Stimulated activated CD4-positive, alpha-beta T cell treated with anti-CD3 and anti-CD28 coated beads, Interleukin-2, amount 100 ng/mL, for 24 hours (primary cell): ENCODE measurements at places on chromosomes 5 and 9.

DNA sequence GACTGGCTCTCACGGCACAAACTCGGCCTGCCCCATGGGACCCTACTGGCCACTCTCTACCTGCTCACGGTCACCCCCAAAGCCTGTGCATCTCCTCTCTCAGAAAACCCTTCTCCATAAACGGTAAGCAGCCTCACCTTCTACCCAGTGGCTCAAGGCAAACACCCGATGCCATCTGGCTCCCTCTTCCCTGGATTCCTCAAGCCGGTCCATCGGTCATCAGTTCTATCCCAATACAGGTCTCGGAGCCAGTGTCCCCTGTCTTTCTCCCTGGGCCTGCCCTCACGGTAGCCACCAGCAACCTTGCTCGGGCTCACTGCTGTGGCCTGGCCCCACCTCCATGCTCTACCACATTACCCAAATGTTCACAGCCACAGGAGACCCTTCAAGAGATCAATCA, 134.1 kb downstream of the ROR2 start:
- DNase-seq, result no peak

DNA sequence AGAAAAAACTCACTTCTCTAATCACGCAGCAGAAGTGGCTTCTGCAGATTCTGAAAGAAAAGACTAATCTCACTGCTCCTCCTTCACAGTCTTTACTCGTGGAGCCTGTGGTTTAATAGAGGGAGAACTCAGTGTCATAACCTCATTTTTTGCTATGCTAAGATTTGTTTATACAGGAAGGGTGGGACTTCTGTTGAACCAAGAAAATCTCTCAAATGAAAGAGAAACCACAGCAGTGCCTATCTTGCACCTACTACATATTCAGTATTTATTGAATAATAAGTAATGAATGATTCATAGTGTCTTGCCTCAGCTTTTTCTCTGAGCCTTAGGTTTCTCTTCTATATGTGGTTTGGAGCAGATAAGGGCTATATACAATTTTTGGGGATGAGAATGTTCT, 136.1 kb upstream of the DMAC1 start:
- DNase-seq, result no peak

GRCh38 chr5:125450771-125451170, 704.3 kb upstream of the ZNF608 start:
- DNase-seq, result no peak

DNA sequence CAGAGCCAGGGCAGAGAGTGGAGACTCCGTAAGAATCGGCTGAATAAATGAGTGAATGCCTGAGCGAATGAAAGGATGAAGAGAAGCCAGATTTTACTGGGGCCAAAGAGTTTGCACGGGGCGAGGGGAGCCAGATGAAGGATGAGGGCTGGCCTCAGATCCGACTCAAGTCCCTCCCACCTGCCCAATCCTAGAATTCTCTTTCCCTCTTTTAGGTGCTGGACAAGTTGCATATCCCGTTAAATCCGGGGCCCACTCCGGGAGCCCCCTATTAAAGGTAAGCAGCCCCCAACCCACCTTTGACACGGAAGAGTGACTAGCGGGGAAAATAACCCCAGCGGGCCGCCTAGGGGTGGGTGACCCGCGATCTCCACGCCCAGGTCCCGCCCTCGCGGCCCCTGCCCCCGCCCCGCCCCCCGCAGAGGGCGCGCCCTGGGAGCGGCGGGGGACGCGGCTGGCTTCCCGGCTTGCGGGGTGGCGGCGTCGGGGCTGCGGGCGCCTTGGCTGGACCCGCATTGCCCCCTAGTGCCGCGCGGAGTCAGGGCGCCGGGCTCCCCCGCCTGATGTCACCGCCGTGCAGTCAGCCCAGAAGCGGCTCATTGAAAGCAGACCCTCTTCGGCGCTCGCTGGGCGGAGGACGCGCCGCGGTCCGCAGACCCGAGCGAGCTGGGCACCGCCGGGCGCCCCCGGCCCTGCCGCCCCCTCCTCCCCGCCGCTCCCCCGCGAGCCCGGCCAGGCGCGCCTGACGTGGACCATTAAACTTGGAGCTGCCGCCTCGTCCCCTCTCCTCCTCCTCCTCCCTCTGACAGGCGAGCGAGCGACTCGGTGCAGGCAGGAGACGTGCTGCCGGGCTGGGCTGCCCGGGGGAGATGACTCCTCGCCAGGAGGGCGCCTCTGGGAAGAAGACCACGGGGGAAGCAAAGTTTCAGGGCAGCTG, at the start of gene ADRA1B:
Gene ADRA1B (plus strand): TSS at position 579 of the 937 bp plus-strand sequence. CDS start 424 bp downstream, outside the sequence.
- peak; percentile 67 for DNase-seq

GRCh38 chr5:31786090-31786631, 147.2 kb downstream of the PDZD2 start:
- no peak for DNase-seq

GRCh38 chr9:114313186-114313585, 9.7 kb upstream of the ORM1 start:
- DNase-seq, result no peak

DNA sequence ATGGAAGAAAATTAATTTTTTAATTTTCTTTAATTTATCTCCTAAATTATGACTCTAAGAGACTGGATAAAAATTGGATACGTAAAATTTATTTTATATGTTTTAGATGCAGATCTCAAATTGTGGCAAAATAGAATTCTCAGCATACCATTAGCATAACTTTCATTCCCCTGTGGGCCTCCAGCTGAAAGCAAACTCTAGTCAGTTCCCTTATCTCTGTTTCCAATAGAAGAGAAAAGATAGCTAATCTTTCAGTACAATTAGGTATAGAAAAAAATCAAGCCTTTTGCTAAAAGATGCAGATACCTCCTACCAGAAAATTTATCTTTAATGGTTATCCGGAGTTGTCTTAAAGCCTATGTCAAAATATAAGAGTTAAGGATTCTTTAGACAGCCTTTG, 1530.6 kb downstream of the EFNA5 start:
- DNase-seq, result no peak

- DNase-seq, result no peak
Measured at GRCh38 chr5:148425808-148426207, 42.0 kb downstream of the FBXO38 start.

DNA sequence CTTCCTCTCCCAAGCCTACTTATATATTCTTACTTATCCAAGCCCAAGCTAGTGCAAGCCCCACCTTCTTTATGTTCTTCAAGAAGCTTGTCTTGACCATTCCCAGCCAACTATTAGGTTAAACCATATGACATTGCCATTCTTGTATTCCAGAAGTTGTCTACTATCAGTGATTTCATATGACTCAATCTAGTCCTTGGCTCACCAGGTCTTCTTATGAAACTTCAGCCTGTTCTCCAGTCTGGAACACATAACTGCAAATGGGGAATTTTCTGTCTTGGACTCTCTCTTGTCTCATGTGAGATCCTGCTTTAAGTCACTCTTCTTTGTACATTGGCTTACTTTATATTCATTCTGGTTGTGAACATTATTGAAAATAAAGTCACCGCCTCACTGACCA, 130.7 kb downstream of the TTLL11 start:
- no peak for DNase-seq

GRCh38 chr5:68482199-68482598, 266.6 kb downstream of the PIK3R1 start:
- DNase-seq, result no peak

DNA sequence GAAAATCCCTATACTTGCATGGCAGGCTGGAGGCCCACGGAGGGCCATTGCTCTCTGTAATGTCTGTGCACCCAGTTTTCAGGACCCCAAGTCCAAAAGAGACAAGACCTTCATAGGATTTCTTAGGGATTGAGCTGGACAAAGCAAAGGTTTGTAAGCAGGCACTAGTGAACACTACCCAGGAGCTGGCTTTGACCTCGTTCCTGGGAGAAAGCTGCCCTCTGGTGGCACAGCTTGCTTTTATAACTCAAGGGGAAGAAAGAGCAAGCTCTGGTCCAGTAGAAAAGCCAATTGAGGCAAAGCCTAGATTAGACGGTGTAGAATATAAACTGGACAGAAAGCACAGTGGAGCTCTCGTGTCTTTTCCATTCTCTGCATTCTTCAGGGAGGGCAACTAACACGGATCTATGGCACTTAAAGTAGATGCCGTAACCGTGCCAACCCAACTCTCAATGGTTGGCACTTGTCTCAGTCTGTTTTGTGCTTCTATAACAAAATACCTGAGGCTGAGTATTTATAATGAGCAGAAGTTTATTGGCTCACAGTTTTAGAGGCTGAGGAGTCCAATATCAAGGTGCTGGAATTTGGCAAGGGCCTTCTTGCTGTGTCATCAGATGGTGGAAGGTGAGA, 7.9 kb downstream of the GABRP start:
- no peak for DNase-seq

DNA sequence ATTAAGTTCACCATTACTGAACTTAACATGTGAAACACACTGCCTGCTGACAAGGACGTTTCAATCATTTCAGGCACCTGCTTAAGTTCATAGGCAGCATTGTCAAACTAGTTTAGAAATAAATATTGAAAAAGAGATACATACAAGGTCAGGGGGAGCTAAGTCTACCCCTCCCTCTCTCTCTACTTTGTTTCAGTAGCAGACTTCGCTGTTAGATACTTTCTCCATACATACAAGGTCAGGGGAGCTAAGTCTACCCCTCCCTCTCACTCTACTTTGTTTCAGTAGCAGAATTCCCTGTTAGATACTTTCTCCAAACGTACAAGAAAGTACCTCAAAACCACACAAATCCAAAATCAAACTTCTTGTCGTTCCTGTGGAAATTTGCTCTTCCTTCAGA, 387.4 kb upstream of the PDE4D start:
- DNase-seq, result no peak

DNA sequence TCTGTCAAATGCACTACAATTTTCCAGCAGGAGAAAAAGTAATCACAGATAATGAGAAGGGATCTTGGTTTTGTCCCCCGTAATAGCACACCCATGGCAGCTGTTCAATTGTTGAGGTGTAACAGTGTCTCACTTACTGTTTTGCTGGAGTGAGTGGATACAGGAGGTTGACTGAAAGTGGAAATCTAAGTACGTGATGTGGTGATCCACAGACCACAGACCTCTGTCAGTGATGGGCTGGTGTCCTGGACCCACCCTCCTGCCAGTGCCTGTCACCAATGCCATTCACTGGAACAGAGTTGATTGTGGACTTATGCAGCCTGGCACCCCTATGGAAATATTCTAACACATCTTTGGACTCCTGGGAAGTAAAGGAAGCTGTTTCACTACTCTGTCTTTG, 261.7 kb downstream of the TRPM3 start:
- no peak for DNase-seq

DNA sequence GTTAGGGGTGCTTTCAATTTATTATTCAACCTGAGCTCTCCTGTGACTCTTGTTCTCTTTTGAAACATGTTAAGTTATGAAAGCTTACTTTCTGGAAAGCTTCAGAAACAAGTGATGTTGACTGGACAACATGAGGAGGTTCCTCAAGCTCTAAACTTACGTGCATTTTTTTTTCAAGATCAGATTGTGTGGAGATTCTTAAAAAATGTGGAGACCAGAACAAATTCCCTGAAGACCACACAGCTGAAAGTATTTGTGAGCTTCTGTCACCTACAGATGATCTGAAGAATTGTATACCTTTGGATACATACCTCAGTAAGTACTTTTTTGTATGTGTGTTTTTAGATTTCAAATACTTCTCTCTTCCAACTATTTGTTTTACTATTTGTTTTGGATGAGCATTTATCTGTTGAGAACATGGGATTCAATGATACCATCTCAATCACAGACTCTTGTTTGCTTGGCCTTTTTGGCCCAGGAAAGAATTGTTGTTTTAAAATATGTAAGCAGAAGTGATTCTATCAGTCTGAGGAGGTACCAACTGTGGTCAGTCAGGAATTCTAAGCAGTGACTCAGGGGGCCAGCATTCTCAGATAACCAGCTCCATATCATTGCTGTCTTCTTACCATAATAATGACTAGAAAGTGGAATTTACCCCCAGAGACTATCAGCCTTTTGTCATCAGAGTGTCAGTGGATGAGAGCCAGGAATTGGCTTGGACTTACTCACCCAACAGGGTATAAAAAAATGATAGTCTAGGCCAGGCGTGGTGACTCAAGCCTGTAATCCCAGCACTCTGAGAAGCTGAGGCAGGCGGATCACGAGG, 34.4 kb upstream of the GLIPR2 start:
- no peak for DNase-seq

GRCh38 chr5:54470128-54470527, 14.6 kb downstream of the HSPB3 start:
- DNase-seq, result no peak

GRCh38 chr9:72489986-72490385, 31.4 kb upstream of the TMC1 start:
- no peak for DNase-seq

DNA sequence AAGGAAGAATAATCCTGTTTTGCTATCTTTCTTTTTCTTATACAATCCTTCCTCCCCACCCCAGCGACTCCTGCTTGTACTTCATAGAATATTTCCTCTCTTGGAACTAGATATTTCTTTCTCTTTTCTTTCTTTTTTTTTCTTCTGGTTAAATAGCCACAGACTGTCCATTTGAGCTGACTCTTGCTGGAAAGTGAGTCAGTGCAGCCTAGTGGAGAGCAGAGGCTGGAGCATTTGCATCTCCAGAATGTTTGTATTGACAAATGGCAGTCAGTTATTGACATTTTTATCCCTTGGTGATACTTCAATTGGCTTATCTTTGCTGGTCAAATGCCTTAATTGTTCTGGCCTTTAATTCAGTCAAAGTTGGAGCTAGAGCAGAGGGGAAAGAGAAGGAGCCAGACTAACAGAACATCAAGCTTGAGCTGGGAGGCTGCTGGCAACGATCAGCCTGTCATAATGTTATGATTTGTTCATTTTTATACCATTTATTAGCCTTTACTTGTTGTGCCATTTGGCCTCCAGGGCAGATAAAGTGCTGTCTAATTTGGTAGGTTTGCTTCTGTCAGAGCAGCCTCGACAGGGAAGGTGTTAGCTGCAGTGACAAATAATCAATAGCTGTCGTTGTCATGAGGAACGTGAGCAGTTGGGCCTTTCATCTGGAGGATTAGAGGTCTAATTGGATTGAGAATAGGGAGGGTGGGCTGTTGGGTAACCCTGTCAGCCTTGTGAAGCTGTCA, 69.0 kb downstream of the INVS start:
- no peak for DNase-seq
